ENCODE measurements at places on chromosomes 6 and 20.

DNA sequence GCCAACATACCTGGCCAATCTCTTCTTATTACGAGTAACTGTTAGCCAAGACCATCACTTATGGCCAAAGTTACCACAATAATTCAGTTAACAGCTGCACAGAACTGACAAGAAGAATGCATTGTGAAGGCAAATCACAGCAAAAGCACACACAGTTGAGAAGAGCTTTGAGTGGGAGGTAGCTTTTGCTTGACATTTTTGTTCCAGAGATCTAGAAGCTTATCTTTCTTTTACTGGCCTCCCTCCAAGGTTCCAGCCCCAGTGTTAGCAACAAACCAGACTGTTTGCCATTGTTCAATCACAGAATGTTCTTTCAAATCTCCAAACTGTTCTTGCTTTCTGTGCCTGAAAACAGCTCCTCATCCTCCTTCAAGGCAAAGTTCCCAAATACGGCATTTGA is 35.9 kb upstream of the IRAK1BP1 start:
- no peak for DNase-seq

DNA sequence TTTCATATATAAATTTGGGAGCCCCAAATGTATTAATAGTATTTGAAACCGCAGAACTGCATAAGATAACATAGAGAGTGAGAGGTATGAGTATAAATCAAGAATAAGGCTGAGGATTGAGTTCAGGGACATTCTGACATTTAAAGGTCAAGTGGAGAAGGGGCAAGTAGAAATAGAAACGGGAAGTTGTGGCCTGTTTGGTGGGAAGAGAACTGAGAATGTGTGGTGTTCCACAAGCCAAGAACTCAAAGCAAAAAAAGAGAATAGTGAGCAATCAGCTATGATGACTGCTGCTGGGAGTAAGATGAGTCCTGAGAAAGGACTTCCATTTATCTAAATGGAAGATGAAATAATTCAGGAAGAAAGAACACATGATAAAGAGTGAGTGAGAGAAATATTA is 418.4 kb downstream of the CD109 start:
- no peak for DNase-seq

DNA sequence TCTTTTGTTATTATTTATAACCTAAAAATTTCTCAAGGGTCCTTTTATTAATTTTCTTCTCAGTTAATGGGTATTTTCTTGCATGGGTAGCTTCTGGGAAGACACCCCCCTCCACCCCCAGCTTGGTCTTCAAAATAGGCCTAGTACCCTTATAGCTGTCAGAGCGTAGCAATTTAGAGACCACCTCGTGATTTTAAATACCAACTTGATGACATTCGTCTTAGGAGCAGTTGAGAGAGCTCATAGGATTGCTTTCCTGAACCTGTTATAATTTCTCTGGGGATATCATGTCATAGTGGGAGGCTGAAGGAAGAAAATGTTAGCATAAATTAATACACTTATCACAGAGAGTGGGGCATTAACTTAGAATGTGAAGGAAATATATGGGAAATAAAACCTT is 83.1 kb upstream of the MLIP start:
- DNase-seq: no peak

DNA sequence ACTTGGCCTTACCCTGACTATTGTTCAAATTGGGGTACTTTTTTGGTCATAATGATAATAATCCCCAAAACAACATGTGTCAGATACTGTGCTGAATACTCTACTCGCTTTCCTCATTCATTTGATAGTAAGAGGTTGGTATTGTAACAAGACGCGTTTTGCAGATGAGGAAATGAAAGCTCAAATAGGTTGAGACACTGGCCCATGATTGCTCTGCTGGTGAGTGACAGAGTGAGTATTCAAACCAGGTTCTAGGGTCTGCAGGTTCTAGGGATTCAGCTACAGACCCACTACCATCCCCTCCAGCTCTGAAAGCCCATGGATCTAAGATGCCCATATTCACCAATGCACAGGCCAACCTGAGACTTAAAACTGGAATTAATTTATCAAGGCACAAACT is 1.3 kb upstream of the ENPP4 start:
- no peak for DNase-seq

DNA sequence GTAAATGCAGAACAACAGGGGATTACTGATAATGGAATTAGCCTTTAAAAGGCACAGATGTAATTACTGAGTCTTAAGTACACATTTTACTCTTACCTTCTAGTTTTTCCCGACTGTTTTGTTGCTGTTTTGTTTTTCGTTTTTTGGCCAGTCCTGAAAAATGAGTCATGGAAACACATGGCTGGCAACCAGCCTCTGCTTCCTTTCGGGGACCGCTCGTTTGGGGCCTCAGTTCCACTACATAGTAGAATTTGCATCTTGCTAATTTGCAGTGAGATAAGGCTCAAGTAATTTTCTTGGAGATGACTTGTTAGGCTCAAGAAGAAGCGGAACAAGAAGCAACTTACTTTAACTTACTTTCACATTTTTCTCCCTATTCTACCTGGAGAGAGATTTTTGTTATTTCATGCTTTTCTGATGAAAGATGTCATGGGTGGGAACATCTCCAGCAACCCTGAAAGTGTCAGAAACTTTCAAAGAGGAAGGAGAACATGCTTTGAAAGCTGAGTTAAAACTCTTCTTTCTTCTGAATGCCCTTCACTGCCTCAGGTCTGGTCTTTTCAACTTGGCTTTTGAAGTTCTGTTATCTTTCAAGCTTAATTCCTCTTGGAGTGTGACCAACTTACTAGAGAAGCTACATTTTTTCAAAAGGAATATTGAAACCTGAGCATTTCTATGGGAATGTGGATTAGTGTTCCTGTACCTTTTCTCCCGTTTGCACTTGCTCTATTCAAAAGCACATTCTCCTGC is 71.5 kb upstream of the HDAC2 start:
- no peak for DNase-seq

DNA sequence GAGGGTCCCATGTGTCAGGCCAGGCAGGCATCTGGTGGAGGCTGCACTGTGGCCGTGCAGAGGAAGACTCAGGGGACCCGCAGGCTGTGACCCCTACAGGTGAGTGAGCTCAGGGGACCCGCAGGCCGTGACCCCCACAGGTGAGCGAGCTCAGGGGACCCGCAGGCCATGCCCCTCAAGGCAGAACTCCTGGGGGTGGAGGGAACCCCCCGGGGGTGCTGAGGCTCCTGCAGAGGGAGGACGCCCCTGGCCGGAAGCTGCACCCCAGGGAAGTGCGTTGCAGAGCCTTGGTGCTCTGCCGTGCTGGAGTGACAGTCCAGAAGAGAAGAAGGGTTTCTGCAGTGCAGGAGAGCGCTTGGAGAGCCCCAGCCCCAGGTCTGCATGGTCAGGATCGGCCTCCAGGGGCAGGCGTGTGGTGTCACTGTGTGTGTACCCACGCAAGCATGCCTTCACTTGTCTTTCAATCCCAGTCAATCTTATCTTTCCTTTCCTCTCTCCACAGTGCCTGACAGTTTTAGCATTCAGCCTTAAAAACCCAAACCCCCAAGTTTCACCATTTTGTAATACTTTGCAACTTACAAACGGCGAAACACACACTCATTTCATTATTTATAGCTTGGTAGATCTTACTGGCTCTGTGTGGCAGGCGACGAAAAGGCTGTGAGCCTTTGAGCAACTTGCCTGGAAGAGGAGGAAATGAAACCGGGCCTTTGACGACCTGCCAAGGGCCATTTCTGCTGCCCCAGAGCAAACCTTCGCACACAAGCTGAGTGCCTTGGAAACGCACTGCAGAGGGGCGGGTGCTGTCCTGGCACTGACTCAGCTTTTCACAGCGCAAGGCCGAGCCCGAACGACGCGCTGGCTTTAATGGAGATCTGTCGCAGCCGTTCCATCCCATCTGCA is 101.4 kb upstream of the AGPAT4 start:
- peak; percentile 74 for DNase-seq

GRCh38 chr6:154039231-154039842 is at the start of gene OPRM1:
OPRM1 (plus strand) TSS chr6:154039240; CDS start chr6:154039545, 305 bp downstream.
- no peak for DNase-seq

- no peak for DNase-seq
Observed at GRCh38 chr6:49551866-49552129, 1.3 kb downstream of the C6orf141 start.

- DNase-seq: no peak
Observed at GRCh38 chr20:18360635-18361034, 72.3 kb downstream of the ZNF133 start.

DNA sequence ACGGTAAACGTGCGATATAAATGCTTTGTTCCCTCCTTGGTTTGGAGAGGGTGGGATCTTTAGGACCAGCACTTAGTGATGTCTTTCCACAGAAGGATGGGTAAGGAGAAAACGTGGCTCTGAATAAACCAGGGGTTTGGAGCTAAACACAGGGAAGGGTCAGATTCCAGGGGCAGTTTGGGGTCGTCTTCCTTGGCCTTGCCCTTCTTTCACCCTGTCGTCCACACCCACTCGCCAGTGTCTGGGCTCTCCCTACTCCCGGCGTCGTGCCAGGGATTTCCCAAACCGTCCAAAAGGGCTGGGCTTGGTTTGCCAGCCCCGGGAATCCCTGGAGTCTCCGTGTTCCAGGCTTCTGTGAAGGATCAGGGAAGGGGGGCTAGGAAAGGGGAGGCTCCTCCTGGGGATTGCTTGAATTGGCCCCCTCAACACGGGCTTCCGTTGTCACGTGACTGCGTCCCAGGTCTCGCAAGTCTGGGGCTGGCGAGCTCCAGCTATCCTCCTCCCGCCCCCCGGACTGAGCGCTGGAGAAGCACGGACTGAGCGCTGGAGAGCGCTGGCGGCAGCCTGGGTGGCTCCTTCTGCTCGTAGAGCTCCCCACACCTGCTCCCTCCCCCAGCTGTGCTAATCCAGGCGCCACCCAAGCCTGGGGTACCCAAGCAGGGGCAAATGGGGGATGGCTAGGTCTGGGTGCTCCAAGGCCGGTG is 9.4 kb upstream of the ARMC12 start:
- peak; percentile 89 for DNase-seq
